Vagina (tissue), 2 donors: ENCODE measurements at places on chromosomes 12 and 14.

DNA sequence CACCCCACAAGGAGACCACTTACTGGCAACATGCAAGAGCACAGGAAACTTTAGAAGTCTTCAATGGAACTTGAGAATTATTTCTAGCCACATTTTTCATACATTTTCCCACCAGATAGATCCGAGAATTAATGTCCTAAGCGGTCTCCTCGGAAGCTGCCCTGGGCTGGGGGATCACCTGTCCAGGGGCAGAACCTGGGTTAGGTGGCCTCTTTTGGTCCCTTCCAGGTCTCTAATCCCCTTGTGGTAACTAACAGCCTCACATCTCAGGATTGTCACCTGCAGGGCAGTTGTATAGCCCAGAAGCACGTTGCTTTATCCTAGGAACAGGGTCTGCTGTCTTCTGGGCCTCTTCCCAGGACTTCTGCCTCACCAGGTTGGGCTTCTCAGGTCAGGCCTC, 38.7 kb upstream of the PRMT8 start:
- DNase-seq, result no peak

GRCh38 chr14:39755269-39755878, 323.1 kb upstream of the FBXO33 start:
- no peak for DNase-seq

- no peak for DNase-seq
Measured at GRCh38 chr14:97581016-97581415, 783.8 kb downstream of the VRK1 start.

DNA sequence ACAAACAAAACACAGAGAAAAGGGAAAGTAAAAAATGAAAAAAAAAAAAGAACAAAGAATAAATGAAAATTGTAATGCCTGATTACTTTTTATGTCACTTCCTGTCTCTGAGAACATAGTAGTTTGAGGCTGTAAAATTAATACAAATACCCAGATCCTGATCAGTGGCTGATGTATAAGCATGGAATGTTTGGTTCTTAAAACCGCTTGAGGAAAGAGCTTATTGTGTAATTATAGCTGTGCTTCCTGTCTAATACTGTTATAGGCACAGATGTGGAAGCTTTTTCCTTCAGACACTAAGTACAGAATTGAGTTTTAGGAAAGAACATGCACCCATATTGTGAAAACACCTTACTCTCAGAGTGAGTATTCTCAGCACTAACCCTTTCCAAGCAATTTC, 86.9 kb downstream of the AVPR1A start:
- DNase-seq, result no peak

DNA sequence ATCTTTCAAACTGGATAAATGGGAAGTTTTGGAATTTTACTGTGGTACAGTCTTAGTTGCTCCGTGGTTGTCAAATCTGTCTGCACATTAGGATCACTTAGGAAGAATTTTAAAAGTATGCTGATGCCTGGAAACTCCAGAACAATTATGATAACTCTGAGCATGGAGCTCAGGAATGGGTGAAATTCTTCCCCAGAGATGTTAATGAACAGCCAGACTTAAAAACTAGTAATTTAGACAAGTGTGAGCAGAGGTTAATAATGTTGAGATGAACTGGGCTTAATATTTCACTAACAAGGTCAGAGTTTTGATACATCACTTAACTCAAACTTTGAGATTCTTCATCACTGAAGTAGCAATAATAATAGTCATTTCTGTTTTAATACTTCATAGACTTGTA, 94.5 kb downstream of the NTS start:
- DNase-seq, result no peak

DNA sequence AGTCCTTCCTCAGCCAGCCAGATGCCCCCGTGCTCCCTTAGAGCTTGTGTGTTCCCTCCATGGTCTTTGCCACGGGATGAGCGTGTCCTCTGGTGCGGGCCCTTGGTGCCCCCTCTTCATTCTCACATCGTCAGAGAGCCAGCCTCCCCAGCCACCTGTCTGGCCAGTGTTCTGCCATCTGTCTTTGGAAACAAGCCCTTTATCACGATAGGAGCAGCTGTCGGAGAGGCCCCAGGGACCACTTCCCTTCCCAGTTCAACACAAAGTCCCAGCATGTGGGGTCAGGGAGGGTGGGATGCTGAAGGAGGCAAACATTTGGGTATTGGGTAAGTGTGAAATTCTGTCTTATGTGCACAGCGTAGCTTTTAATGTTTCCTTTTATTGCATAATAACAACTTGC, 44.5 kb downstream of the DYNC1H1 start:
- DNase-seq, result no peak
